ENCODE measurements at places on chromosomes 5 and 9.

DNA sequence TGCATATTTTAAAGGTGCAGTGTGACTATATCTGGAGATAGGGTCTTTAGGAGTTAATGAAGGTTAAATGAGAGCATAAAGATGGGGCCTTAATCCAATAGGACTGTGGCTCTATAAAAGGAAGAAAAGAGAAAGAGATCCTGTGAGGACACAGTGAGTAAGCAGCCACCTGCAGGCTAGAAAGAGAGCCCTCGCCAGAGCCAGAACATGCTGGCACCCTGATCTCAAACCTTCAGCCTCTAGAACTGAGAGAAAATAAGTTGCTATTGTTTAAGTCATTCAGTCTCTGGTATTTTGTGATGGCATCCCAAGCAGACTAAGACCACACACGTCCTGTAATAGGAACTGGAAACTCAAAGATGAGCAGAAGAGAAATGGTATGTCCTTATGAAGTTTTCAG lies 41.0 kb downstream of the RNF180 start:
- no peak for DNase-seq

- no peak for DNase-seq
Observed at GRCh38 chr9:94798708-94799107, 72.2 kb downstream of the AOPEP start.

GRCh38 chr5:93008502-93009207 lies 572.4 kb downstream of the NR2F1-AS1 start:
- DNase-seq, result no peak

- DNase-seq, result no peak
Observed at GRCh38 chr5:124461157-124461556, 285.3 kb downstream of the ZNF608 start.

- DNase-seq, result no peak
Observed at GRCh38 chr5:54470128-54470527, 14.6 kb downstream of the HSPB3 start.

DNA sequence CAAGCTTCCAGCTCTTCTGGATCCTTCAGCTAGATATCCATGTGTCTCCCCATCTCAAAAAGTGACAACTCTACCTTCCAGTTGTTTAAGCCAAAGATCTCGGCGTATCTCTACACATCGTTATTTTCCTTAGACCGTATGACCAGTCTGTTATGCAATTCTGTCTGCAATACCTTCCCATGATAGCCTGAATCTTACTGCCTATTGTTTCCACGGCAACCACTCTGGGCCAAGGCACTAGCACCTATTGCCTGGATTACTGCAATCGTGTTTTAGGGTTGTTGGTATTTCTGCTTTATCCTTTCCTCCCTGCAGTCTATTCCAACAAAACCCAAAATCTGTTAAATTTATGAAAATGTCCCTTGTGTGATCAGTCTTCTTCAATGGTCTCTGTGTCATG lies 448.4 kb downstream of the MTRR start:
- no peak for DNase-seq

GRCh38 chr5:32458880-32459495 lies 14.4 kb upstream of the ZFR start:
- DNase-seq, result no peak

DNA sequence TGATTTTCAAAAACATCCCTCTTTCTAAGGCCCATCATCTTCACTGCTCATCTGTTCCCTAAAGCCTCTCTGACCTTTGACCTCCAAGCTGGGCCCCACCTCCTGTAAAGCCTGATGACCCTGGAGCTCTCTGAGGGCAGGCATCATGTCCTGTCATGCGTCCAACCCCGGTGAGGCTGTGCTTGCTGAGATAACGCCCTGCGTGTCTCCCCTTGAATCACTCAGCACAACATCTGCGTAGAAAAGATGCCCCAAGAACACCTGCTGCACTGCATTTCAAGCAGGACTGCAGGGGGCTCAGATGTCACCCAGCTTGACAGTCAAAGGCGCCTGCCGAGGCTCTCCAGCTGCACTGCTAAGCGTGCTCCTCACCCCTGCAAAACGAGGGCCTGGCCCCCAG lies 78.0 kb downstream of the OTULIN start:
- no peak for DNase-seq

Data from HS-27A (cell line).